ENCODE measurements at places on chromosomes 4 and X. TPM values are rescaled to one million over a fixed set of nuclear protein-coding genes. Genes with fewer than 3 reads are reported as not detected.

Gene MAMLD1
- 1.1 TPM for total RNA-seq

Gene CAPN6
- total RNA-seq, result not detected

Gene FDCSP
- not detected for total RNA-seq

Gene ERCC6L
- total RNA-seq, result 0.20 TPM

Gene HS3ST1
- 0.49 TPM for total RNA-seq

Gene PGM2
- total RNA-seq, result 11.2 TPM

Gene POLR2B
- 62.5 TPM for total RNA-seq

Gene RAB33B
- total RNA-seq, result 8.6 TPM

Gene HHIP
- 0.81 TPM for total RNA-seq

Gene SYP
- total RNA-seq, result 0.19 TPM

Gene CD38
- 0.12 TPM for total RNA-seq

Gene TLL1
- total RNA-seq, result 0.31 TPM

Gene PGAM4
- total RNA-seq, result not detected

Gene RHOXF2
- total RNA-seq, result not detected

Gene STK32B
- total RNA-seq, result 1.7 TPM

Gene ASMTL
- total RNA-seq, result 49.2 TPM

Measured in cardiac ventricle fibroblast (primary cell).